Stomach (tissue), 19 donors: ENCODE measurements at places on chromosomes 7 and 10. TPM values are rescaled to one million over a fixed set of nuclear protein-coding genes. Genes with fewer than 3 reads are reported as not detected.

The CYP3A4 gene
- not detected for total RNA-seq

The FAM25G gene
- not detected for total RNA-seq

The SPRN gene
- not detected for total RNA-seq

The GPNMB gene
- 21.9 TPM for total RNA-seq

The ZRANB1 gene
- 20.4 TPM for total RNA-seq

The ACTL6B gene
- total RNA-seq: not detected

The VGF gene
- total RNA-seq: not detected

The BTBD16 gene
- not detected for total RNA-seq

The CHAT gene
- not detected for total RNA-seq
